ENCODE measurements at places on chromosomes 2 and 18.

- DNase-seq, result no peak
Observed at GRCh38 chr18:75538727-75539126, 111.2 kb upstream of the SMIM21 start.

- no peak for DNase-seq
Observed at GRCh38 chr2:236603361-236604015, 33.9 kb downstream of the ACKR3 start.

- no peak for DNase-seq
Observed at GRCh38 chr2:118473241-118473640, 374.2 kb downstream of the EN1 start.

- DNase-seq, result no peak
Observed at GRCh38 chr18:44533071-44533470, 147.6 kb upstream of the SETBP1 start.

- no peak for DNase-seq
Observed at GRCh38 chr2:235577404-235578330, 83.8 kb downstream of the AGAP1 start.

DNA sequence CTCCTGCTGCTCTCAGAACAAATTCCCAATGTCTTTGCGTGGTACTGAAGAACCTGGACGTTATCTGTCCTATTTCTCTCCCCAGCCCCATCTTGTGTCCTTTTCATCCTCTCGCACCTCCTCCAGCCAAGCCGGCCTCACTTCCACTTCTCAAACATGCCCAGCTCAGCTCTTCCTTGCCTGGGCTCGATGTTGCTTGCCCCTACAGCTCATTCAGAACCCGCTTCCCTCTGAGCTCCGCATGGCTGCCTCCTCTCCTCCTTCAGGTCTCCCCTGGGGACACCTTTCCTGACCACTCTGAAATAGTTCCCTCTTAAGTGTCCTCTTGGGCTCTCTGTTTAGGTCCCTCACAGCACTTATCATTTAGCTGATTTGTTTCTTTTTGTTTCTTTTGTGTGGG, 6.7 kb upstream of the SMARCAL1 start:
- no peak for DNase-seq

GRCh38 chr2:144514616-144515091, 5.3 kb downstream of the ZEB2 start:
- DNase-seq, result no peak

GRCh38 chr2:234725528-234726264, 226.1 kb upstream of the SH3BP4 start:
- no peak for DNase-seq

- no peak for DNase-seq
Observed at GRCh38 chr2:133240491-133241223, 327.6 kb downstream of the NCKAP5 start.

DNA sequence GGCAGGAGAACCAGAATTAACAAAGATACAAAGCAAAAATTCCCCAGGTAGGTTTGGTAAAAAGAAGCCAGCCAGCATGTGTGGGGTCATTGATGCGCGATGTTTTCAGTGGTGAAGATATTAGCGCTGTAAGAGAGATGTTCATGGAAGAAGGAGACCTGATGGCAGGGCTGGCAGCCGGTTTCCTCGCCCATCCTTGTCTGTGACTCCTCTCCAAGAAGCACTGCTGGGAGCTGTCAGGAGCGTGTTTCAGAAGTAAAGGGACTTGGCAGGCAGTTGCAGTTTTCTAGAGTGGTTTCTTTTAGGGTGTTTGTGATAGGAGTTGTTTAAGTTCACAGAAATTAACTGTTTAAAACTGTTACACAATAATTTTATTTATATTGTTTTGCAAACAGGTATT, 24.6 kb downstream of the TAF1B start:
- DNase-seq, result no peak

GRCh38 chr2:20917287-20917660, 94.4 kb upstream of the LDAH start:
- no peak for DNase-seq

DNA sequence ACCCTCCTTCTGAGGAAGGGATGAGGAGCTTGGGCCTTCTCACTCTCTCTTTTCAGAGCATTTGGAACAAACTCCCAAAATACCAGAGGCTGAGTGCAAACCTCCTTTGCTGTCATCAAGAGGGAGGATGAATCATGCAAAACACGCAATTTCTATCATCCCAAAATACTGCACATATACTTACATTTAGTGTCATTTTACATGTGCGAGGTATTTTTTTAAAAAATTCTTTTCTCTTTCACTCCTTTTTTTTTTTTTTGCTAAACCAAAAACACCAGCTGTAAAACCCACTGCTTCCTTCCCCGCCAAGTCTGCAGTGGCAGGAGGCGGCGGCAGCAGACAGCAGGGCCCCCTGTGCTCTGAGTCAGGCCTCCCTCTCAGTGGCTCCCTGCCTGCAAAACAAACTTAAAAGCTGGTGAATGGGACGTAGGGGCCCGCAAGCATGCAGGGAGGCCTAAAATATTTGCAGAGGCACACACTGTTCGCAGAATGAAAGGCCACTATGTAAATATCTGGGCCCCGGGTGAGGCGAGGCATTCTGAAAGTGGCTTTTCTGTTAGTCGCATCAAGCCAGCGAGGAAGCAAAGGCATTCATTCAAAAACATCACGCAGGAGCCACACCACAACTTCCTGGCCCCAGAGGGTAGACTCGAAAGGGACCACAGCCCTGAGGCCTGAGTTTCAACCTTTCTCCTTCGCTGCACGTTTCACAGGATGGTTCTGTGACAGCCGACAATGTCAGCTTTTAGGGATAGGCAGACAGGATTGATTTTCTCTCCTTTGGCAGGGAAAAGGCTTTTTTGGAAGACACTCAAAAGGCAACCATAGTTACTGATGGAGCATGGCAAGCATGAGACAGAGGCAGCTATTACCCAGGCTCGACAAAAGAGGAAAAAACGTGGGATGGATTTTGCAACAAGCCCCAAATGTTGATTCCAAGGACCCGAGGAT, 73.4 kb downstream of the ACTR2 start:
- DNase-seq, result peak; percentile 68

DNA sequence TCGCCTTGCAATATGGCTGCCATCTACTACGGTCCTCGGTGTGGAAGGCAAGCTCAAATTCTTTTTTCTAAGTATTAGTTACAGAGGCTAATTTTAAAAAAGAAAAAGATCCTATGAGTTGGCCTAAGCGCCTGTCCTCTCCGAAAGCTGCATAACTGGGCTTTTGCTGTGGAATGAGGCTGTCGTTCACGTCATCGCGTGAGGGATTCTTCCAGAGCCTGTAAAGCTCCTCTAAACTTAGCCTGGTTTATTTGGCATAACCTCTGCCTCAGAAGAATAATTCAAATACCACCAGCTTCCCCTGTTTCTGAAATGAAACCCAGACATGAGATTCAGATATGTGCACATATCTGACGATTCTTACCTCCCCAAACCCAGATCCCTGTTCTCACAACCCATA, 187.4 kb downstream of the DNER start:
- DNase-seq, result no peak

- no peak for DNase-seq
Observed at GRCh38 chr2:224405412-224405811, 3.5 kb upstream of the FAM124B start.

GRCh38 chr2:72028996-72029395, 118.7 kb downstream of the CYP26B1 start:
- DNase-seq, result no peak

DNA sequence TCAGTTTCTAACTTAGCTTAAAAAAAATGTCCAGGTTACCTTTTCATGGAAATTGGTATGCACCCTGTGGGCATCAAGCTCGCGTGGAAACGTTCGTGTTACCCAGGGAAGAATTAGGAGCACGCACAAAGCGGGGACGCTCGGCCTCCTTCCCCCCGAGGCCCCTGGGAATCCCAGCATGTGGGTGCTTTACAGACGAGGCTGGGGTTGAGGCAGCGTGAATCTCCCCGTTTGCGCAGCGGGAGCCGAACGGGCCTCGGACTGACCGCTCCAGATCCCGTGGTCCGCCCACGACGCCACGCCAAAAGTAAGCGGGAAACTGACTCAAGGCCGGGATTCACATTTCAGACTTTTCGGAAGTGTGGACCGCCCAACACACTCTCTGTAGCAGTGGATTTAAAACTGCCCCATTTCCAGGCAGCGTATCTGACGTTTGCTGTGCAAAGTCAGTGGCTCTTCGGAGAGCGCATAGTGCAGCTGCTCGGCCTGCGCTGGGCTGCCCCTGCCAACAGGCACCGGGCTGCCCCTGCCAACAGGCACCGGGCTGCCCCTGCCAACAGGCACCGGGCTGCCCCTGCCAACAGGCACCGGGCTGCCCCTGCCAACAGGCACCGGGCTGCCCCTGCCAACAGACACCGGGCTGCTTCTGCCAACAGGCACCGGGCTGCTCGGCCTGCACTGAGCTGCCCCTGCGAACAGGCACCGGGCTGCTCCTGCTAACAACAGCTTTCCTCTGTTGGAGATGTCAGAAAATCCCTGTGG, 49.7 kb downstream of the SH3YL1 start:
- DNase-seq, result no peak

- DNase-seq, result no peak
Observed at GRCh38 chr2:173991856-173992588, 26.8 kb upstream of the SP3 start.

GRCh38 chr2:202108345-202108744, 35.3 kb downstream of the KIAA2012 start:
- no peak for DNase-seq

- no peak for DNase-seq
Observed at GRCh38 chr2:58842501-58843155, 601.5 kb upstream of the FANCL start.

DNA sequence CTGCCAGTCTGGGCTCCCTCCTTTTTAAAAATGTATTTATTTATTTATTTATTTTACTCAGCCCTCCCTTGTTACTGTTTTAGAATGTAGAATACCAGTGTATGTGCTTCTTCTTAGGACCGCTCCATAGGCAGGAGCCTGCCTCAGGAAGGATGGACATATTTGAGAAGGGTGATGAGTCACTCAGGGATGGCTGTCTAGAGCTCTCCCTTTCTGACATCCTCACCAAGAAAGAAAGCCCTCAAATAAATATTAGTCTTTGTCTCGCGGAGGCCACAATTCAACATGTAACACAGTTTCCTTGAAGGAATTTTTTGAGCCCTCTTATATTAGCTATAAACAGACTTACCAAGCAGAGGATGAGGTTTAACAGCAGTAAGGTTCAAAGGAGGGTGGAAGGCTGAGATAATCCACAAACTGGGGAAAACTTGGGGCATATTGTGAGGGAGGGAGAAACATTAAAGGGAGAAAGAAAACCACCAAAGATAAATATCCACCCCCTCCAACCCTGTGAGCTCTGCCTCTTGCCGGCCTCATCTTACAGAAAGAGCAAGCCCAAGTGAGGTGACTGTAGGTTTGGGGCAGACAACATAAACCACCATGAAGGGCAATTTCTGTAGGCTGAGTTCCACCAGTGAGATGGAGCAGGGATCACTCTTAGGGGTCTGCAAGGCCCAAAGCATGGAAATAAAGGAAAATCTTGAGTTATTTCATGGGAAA, 163.4 kb downstream of the LRRTM1 start:
- no peak for DNase-seq
